Left ventricle myocardium superior (tissue), 1 donor: ENCODE measurements at places on chromosomes 2 and 18. TPM values are rescaled to one million over a fixed set of nuclear protein-coding genes. Genes with fewer than 3 reads are reported as not detected.

GRCh38 chr2:20157193-20157891 is 67.6 kb downstream of the SDC1 start:
- DNase-seq, result no peak

DNA sequence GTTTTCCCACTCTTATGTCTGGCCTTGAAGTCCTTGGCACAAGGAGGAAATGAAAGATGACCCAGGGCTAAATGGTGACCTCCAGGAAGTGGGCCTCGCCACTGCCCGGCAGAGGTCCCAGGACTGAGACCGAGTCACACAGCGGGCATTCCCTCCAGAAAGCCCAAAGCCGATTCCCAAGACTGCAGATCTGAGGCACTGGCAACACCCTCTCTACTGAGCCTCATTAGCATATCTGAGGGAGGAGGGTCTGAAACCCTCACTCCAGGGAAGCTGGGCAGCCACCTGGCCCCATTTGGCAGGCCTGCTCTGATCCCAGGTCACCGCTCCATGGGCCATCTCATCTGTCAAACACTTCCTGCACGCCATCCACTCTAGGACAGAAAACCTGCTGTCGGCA is 29.1 kb downstream of the FAM178B start:
- no peak for DNase-seq

- DNase-seq, result no peak
Observed at GRCh38 chr2:162720559-162721271, 117.9 kb downstream of the KCNH7 start.

GRCh38 chr2:111632661-111633060 is 251.3 kb downstream of the ANAPC1 start:
- DNase-seq, result no peak

Gene C2orf66
- total RNA-seq, result not detected

GRCh38 chr2:210480079-210480478 is 3.5 kb upstream of the LANCL1 start:
- DNase-seq, result no peak

Gene MPP4
- total RNA-seq, result not detected

GRCh38 chr2:72112981-72113846 is 34.4 kb downstream of the CYP26B1 start:
- no peak for DNase-seq

Gene LRRTM1
- 0.40 TPM for total RNA-seq

Gene ZC3H6
- total RNA-seq, result 21.8 TPM

DNA sequence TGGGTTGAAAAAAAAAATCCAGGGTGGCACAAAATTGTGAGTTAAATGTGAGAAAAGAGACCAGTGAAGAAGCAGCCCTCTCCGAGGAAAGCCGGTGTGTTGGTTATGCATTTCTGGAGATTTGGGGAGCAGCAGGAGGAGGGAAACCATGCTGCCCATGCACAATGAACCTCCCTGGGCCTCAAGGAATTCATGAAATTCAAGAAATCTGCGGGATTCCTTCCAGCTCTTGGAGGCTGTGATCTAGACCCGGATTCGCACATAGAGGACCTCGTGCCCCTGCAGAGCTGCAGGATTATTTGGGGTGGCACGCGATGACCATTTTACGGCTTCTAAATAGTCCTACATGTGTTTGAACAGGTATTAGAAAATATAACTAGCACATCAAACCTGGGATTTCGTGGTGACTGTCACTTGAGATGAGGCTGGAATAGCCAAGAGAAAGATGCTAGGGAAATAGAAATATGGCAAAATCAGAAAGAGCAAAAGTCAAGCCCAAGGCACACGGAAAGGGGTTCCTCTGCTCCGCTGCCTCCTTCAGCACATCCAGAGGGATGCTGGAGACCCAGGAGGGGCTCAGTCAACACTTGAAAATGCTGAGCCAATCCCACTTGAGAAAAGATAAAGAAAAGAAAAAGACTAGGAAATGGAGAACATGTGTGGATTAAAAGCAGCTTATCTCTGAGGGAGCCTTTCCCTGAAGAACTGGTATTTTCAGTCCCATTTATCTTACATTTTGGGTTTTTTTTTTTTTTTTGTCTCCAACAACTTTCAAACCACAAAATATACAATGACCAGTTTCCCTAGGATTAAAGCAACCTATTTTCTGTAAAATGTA is 22.0 kb downstream of the KCTD1 start:
- no peak for DNase-seq

DNA sequence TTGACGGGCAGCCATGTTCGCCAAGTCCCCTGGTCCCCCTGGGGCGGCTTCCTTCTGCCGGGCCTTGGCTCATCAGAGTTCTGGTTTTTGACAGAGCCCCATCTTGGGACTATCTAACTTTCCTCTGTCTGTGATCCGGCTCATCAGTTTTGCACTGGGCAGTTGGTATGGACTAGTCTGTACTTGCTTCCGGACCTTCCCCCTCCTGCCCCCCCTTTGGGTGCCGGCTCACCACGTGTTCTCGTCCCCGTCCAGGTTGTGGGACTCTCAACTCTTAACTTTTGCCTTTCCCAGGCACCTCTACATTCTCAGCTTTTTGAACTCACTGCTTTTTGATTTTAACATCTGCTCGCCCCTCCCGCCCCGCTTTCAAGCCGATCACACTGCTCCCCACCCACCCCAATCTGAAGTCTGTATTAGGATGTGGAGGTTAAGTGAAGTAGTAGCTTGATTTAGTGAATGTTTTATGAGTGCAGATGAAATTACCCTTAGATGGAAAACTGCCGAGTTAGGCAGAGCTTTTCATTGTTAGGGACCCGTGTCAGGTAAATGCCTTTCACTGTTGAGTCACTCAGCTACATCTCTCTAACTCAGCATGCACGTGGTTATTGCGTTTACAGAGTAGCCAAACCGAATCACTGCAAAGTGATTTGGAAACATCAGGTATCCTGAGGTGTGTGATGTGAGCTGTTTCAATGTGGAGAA is 874 bp downstream of the WDR43 start:
- DNase-seq, result no peak

DNA sequence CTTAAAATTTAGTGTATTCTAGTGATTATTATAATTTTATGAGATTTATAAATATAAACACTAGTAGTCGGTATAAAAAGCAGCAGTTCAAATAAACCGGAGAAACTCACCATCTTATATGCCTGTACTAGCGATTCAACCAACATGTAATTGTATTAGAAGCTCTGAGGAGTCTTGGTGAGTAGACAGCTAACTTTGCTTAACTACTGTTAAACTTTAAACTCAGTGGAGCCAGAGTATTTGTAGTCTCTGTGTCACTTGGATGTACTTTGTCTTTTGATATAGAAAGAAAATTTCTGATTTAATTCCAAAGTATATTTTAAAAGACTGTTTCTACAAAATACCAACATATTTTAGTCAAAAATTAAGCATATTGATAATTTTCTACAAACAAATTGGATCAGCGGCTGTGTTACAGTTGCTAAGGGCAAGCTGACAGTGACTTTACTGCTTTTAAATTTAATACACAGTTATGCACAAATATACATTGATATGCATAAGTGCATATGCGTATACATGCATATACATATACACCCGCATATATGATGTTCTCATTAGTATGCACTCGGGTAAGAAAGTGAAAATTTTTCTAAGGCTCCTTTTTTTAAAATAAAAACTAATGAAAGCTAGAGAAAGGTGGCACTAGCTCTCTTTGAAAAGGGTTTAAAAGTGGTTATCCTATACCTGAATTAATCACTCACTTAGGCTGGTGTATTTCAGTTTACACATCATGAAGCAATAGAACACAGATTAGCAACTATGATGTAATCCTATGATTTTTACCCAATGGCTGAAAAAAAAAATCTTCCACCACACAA is 374.5 kb downstream of the NCKAP5 start:
- DNase-seq, result no peak
